ENCODE measurements at places on chromosomes 3 and 15.

GRCh38 chr3:138186221-138186620, 880 bp upstream of the ARMC8 start:
- peak; percentile 45 for DNase-seq

GRCh38 chr15:43143203-43143941, 10.0 kb downstream of the TMEM62 start:
- no peak for DNase-seq

- no peak for DNase-seq
These were observed 104.5 kb upstream of the SATB1 start for GRCh38 chr3:18529631-18530030.

DNA sequence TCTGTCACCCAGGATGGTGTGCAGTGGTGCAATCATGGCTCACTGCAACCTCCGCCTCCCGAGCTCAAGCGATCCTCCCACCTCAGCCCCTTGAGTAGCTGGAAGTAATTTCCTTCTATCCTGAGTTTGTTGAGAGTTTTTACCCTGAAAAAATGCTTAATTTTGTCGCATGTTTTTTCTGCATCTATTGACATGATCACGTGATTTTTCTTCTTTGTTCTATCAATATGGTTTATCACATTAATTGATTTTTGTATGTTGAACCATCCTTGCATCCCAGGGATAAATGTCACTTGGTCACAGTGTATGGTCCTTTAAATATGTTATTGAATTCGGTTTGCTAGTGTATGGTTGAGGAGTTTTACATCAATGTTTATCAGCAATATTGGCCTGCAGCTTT, 11.9 kb upstream of the OR5K4 start:
- DNase-seq: no peak

GRCh38 chr3:154120961-154121700, at the start of gene ARHGEF26:
Gene ARHGEF26 (plus strand): TSS chr3:154121390. CDS start chr3:154121993, 603 bp downstream.
- DNase-seq: no peak

DNA sequence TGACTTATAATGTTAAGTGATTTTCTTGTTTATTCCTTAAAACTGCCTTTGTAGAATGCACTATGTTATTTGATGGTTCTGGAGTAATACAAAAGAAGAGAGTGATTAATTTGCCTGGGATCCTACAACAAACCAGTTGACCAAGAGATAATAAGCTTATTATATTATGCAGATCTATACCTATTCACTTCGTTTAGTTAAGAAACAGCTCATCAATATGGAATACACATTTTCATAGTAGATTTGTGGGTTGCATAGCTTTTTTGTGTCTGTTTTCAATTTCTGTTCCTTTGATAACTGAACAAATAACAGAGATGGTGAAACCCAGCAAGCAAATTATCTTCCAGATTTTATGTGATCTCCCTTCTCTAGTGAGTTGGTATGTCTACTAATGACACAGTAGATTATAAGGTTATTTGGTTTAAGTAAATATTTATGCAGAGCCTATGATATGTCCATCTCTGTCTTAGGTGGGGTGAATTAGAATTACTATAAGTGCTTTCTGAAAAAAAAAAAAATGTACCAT, 443.3 kb upstream of the TPRG1 start:
- DNase-seq: no peak

DNA sequence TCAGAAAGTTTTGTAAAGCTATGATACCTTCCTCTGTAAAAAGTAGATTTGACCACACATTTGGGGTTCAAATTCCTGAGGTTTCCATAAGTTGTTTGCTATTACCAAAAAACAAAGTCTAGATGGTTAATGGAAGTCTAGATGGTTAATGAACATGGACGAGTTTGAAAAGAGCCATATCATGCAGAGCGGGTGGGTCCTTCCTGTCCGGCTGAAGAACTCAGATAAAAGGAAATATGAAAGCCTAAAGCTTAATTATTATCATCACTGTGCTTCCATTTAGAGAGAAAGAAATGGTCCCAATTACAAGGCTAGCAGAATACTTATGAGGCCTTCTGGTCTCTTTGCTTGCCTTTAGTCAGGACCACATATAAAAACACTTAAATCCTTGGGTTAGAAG, 132.1 kb upstream of the SATB1 start:
- DNase-seq: no peak

DNA sequence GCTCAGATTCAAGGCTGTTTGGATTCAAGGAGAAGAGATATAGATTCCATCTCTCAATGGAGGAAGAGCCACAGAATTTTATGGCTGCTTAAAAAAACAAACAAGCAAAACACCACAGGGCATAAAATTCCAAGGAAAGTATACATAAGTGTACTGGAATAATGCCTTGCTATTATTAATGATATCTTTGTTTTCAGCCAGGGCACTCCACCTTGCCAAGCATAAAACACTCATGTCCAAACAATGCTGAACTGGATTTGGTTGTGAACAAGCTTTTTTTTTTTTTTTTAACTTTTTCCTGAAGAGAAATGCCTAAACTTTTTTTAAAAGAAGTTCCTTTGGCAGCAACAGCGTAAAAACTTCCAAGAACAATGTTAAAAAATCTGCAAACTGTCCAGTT, 4.8 kb upstream of the CLSTN2 start:
- DNase-seq: no peak

DNA sequence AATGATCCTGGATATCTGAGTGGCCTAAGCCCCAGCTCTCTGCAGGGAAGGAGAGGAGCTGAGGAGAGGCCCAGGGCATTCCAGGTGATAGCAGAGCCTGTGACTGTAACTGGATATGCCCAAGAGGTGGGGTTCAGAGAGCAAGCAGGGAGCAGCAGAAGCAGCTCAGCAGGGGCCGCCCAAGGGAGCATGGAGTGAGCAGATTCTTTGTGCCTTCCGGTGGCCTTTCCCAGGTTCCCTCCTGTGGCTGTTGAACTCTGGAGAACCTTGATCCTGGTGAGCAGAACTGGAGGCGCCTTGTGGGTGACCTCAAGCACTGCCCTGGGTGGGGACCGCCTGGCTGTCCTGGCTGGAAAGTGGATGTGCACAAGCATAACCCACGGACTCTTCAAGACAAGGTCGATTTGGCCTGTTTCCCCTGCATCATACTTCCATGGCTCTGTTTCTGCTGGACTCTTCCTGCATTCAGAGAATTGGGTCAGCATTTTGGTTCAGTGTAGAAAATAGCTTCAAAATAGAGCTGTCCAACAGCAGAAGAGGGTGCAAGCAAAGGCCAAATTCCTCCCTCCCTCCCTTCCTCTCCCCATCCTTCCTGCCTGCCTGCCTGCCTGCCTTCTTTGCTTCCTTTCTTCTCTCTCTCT, 76.1 kb downstream of the ARNT2 start:
- no peak for DNase-seq

DNA sequence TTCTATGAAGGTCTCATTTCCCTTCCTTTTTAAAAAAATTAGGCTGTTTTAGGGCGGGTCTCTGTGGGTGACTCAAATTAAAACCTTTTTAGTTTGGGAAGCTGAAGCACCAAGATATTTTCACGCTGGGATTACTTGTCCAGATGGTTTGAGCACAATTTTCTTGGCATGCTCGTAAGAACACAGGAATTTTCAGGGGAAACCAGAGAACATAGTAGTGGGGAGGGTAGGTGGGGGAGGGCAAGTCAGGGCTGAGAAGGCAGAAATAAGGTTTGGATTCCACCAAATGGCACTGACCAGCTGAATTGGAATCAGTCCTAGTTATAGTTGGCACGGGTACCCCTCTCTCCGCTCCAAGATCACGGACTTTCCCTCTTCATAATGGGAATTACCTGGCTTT, 97.3 kb upstream of the LRIG1 start:
- DNase-seq: no peak

DNA sequence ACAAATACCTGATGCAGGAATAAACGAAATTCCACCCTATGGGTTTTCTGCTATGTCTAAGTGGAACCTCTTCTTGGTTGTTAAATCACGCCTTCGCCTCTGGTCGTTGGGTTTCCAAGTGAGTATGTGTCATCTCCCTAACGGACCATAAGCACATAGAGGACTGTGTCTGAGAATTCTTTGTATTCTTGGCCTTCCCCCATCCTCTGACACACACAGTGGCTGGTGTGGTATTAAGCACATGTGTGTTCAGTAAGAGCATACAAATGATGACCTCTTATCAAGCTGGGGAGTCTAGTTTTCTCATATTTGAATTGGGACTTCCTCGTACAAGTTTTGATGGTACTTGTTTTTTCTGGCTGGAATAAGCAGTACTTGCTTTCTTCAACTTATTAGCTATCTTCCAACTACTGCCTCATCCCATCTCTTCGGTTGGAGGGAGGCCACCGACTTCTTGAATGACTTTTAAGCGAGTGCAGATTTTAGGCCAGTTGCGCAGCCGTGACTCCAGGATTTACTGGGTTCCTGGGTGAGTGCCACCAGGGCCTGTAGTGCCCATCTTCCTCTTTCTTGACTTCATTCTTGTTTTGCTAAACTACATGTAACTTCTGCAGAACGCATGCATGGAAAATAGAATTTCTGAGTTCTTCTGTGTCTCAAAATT, 240.2 kb downstream of the ADAMTS17 start:
- no peak for DNase-seq

DNA sequence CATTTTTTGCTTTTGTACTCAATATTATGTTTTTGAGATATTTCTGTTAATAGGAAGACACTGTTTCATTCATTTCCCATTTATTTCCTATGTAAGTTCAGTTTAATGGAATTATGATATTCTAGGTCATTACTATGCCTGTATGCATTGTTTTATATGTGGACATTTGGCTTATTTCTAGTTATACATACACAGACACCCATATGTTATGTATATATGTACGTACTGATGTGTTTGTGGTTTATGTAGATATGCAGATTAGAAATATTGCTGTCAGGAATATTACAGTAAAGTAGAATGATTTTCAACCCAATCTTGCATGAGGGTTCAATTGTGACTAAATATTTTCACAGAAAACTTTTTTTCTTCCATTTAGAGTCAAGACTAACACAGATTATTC, 190.5 kb downstream of the KCNH8 start:
- no peak for DNase-seq

GRCh38 chr3:40387001-40387894, at the start of gene ENTPD3:
Gene ENTPD3 (plus strand): TSS chr3:40387184. CDS start chr3:40388058, 874 bp downstream.
- no peak for DNase-seq

- peak; percentile 2 for DNase-seq
These were observed 749.6 kb downstream of the AGBL1 start for GRCh38 chr15:86829245-86829644.

GRCh38 chr15:29066310-29066709, 180.5 kb downstream of the APBA2 start:
- DNase-seq: no peak

DNA sequence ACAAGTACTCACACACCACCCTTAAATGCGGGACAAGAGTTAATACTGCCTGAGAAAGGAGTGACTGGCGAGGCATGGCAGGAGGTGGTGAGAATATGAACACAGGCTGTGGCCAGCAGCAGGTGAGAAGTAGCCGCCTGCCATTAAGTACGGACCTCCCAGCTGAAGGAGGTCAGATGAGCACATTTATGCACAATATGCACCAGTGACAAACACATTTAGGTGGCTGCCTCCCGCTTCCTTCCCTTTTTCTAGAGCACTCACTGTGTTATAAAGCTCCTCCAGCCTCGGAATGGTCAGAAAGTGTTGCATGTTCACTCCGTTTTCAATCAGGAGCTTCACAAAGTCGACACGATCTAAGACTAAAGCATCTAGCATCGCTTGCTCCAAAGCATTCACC, 52.4 kb downstream of the TRPM1 start:
- DNase-seq: no peak

- no peak for DNase-seq
These were observed 758.6 kb upstream of the CFAP20DC start for GRCh38 chr3:59808446-59808845.

DNA sequence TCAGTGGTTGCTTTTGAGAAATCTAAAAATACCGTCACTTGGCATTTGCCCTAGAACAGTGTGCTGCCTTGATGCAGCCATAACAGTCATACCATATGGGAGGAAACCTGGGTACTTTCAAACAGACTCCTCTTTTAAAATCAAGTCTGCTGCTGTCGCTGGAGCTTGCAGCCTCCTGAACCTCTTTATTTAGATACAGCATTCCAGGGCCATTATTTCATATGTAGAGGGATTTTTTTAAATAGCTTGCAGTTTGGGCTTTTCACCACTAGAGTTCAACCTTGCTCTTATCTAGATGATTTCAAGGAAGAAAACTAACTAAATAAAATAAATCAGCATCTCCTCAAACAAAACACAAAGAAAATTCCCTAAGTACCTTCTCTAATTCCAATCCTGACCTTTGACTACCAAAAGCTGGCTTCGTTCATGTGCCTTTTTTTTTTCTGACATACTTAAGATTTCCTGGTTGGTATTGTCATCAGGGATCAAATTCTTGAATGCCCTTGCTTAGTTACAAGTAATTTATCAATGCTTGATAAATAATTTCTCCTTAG, 111.6 kb downstream of the KBTBD8 start:
- DNase-seq: peak; percentile 44

GRCh38 chr15:83322061-83322460, 37.6 kb upstream of the BNC1 start:
- DNase-seq: no peak

DNA sequence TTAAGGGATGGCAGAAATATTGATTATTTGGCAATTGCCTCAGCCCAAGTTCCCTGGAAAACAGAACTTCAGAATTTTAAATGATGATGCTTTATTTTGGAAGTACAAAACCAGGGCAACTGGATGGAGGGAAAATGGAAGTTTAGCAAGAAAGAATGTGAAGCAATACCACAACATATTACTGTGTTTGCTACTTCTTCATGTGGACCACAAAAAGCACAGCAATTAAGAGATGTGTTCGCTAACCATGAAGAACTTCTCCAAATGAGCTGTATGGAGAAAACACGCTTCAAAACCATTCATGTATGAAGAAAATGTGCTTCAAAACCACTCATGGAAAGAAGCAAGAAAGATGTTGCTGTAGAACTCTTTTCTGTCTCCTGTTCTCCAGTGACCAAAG, 64.7 kb upstream of the ARL6 start:
- no peak for DNase-seq

DNA sequence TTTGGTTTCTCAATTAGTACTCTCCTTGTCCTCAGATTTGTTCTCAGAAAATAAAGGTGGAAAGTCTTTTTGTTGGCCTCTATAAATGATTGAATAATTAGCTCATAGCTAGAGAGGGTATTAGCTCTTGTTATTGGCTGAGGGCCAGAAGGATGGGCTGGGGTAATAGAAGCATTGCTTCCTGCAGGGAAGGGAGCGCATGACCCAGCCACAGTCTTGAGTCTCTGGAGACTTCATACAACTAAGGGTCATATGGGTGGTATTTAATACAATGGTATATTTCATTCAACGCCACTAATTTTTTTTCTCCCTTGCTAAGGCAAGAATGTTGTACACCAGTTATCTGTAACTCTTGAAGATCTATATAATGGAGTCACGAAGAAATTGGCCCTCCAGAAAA, 8.4 kb downstream of the DNAJA4 start:
- DNase-seq: no peak

DNA sequence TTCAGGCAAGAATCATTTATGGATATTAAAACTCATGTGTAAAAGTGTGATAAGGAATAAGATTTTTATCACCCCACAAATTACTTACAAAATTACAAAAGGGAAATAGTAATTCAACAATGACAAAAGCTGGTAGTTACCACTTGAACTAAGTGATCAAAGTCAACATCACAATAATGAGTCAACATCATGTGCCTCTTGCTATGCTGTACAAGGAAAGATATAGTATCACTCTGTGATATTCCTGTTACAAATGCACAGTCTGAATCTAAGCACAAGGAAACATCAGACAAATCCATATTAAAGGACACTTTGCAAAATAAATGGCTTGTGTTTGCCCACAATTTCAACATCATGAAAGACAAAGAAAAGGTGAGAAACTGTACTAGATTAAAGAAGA, 90.5 kb upstream of the PLCL2 start:
- DNase-seq: no peak

- DNase-seq: no peak
These were observed 14.8 kb upstream of the ACSBG1 start for GRCh38 chr15:78249131-78249530.

GRCh38 chr15:99137877-99138276, 33.0 kb downstream of the SYNM start:
- no peak for DNase-seq

All from OCI-M1 (cell line).